ENCODE measurements at places on chromosomes 3 and 15.
A peak's percentile ranks its signal among the peaks of the same experiment; 100 is the strongest.

GRCh38 chr3:130828948-130829947 lies 64.6 kb upstream of the ATP2C1 start:
- DNase-seq: no peak

GRCh38 chr3:31880482-31881078 lies 100.5 kb downstream of the OSBPL10 start:
- no peak for DNase-seq

GRCh38 chr15:77810130-77810571 lies 177.4 kb upstream of the LINGO1 start:
- DNase-seq: no peak

DNA sequence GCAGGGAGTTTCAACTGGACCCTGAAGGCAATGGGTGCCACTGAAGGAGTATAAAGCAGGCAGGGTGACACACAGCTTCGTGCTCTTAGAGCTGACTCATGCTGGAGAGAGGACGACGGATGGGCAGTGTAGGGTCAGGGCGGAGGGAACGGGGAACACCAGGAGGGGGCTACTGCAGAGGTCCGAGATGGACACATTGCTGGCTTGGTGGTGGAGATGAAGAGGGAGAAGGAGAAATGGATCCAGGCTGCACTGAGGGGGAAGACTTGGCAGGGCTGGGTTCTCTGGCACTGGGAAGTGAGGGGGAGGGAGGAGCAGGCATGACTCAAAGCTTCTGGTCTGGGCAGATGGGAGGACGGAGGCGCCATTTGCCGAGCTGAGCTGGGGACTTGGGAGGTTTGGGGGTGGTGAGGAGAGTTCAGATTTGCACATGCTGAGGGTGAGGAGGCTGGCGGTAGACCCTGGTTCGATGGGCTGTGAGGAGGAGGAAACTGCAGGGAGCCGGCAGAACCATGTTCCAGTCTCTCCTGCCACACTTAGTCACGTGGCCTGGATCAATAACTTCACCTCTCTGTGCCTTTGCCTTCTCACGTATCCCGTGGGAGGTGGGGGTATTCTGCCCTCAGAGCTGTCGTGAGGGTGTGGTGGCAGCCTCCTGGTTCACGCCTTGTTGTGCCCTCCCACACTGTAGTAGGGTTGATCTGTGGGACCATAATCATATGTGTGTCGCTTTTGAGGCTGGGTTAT lies 4.6 kb upstream of the KCTD6 start:
- DNase-seq: no peak

DNA sequence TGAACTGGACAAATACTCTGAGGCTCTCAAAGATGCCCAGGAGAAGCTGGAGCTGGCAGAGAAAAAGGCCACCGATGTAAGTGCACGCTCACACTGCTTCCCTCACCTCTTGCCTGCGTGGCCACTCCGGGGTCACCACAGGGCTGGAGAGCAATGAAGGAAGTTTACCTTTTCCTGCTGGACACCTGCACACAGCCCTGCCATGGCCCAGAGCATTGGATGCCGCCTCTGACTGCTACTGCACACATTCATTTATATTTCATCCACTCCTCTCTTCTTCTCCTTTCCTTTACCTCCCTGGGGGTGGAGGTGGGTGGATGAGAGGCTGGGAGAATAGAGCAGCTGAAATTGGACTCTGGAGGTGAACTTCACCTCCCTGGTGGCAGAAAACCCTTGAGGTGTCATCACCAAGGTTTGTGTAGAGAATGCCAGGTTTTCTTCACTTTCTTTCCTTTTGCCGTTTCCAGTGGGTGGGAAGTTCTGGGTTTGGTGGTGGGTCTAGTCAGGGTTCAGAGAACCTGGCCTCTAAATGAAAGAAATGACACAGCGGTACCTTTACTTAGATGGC lies 1.6 kb downstream of the TPM1 start:
- no peak for DNase-seq

GRCh38 chr3:15647611-15648167 lies 46.1 kb downstream of the BTD start:
- peak; percentile 56 for DNase-seq

GRCh38 chr3:102089904-102090720 lies 240.8 kb downstream of the NFKBIZ start:
- DNase-seq: no peak

GRCh38 chr3:11010426-11011165 lies 18.0 kb downstream of the SLC6A1 start:
- no peak for DNase-seq

- peak; percentile 26 for DNase-seq
Observed at GRCh38 chr15:98651036-98651481, 2.7 kb downstream of the IGF1R start.

DNA sequence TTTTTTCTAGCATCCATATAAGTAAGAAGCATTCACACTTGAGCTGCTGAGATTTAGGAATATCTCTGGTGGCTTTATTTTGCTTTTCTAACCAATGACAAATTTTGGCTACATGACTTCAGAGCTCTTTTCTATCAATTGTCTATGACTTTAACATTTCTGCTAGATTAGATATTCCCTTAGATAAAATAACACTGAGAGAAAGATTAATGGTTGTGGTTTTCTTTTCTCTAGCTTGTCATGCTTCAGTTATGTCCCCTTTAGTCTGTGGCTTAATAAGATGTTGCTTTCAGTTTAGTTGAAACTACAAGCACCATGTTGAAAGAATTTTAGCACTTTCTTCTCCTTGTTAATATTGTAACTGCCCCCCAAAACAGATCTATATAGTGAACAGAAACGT lies 665.6 kb upstream of the CCDC54 start:
- DNase-seq: no peak

DNA sequence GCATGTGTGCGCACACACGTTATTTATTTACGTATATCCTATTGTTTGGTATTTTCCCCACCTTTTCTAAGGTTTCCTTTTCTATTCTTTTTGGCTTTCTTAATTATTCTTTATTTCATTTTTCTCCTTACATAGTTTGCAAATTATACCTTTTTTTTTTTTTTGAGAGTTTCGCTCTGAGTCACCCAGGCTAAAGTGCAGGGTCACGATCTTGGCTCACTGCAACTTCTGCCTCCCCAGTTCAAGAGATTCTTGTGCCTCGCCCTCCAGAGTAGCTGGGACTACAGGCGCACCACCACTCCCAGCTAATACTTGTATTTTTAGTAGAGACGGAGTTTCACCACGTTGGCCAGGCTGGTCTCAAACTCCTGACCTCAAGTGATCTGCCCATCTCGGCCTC lies 20.0 kb upstream of the CILP start:
- DNase-seq: no peak

DNA sequence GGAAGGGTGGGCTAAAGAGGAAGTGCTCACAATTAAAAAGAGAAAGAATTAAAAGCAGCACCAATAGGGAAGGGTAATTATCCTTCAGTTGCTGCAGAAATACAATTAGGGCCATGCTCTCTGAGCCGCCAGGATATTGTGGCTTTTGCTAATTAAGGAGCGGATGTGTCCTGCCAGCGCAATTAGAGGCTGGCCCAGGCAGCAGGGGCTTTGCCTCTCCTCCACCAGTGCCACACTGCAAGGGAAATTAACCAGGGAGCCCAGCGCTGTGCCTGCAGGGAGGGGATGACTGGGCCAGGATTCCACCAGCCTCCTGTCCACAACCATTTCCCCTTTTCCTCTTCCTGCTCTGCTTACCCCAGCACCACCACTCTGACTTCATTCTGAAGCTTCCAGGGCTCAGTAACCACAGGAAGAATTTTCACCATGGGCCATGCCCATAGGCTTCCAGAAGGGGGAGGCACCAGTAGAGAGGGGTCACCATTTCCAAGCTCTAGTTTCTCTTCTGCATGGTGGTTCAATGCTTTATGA lies 10.4 kb upstream of the AEN start:
- DNase-seq: no peak

DNA sequence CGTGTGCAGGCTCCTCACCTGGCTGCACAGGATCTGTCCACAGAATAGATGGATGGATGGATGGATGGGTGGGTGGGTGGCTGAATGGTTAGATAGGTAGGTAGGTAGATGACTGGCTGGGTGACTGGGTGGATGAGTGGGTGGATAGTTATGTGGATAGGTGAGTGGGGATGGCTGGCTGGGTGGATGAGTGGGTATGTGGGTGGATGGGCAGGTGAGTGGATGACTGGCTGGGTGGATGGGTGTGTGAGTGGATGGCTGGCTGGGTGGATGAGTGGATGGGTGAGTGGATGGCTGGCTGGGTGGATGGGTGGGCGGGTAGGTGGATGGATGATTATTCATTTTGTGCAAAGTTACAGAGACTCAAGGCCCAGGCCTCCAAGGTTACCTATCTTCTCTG lies 172.9 kb upstream of the CTDSPL start:
- no peak for DNase-seq

- no peak for DNase-seq
Observed at GRCh38 chr3:48765376-48765775, 48.4 kb upstream of the IP6K2 start.

GRCh38 chr3:53709256-53709655 lies 137.0 kb downstream of the CHDH start:
- no peak for DNase-seq

DNA sequence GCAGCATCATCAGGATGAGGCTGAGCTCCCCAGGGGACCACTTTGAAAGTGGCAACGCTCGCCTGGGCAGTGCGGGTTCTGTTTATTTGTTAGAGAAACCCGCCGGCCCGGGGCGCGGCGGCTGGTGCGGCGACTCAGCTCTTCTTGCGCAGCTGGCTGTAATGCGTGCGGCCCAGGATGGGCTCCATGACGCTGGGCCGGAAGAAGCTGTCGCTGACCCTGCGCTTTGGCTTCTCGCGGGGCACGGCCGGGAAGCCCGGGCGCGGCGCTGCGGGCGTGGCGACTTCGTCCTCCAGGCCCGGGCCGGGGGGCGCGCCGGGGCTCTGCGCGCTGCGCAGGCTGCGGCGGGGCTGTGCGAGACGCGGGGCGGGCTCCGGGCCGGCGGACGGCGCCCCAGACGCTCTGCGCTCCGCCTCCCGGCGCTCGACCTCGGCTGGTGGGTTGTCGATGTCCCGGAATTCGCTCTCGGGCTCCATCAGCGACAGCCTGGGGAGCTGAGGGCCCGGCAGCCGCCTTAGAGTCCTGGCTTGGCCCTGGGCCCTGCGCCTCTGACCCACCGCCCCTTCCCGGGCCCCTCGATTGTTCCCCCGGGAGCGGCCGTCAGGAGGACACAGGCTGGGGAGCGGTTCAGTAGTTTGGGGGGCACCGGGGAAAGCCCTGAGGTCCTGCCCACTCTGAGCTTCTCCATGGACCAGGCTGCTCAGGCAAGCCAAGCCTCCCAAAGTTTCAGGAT lies 10.3 kb upstream of the KIF7 start:
- no peak for DNase-seq

- no peak for DNase-seq
Observed at GRCh38 chr3:52798978-52799476, 4.4 kb downstream of the ITIH3 start.

- DNase-seq: no peak
Observed at GRCh38 chr15:100920516-100921135, 1.5 kb downstream of the LRRK1 start.

DNA sequence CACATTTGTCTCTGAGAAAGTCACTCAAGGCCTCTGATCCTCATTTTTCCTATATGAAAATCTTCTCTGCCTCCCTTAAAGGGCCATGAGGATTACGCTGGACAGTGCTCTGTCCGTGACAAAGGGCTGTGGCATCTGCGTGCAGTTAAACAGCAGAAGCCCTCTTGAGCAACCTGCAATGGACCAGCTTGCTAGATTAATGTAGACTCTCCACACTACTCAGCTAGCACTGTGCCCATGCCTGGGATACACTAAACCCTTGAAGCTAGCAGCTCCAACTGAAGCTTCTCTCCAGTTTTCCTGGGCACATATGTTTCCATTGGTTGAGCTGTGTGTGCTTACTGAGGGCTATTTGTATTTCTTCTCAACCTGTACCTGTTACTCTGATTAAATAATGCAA lies 303.8 kb downstream of the RPLP1 start:
- no peak for DNase-seq

- no peak for DNase-seq
Observed at GRCh38 chr3:30549600-30549999, 56.8 kb upstream of the TGFBR2 start.

- DNase-seq: no peak
Observed at GRCh38 chr15:94917068-94917467, 685.7 kb downstream of the MCTP2 start.

DNA sequence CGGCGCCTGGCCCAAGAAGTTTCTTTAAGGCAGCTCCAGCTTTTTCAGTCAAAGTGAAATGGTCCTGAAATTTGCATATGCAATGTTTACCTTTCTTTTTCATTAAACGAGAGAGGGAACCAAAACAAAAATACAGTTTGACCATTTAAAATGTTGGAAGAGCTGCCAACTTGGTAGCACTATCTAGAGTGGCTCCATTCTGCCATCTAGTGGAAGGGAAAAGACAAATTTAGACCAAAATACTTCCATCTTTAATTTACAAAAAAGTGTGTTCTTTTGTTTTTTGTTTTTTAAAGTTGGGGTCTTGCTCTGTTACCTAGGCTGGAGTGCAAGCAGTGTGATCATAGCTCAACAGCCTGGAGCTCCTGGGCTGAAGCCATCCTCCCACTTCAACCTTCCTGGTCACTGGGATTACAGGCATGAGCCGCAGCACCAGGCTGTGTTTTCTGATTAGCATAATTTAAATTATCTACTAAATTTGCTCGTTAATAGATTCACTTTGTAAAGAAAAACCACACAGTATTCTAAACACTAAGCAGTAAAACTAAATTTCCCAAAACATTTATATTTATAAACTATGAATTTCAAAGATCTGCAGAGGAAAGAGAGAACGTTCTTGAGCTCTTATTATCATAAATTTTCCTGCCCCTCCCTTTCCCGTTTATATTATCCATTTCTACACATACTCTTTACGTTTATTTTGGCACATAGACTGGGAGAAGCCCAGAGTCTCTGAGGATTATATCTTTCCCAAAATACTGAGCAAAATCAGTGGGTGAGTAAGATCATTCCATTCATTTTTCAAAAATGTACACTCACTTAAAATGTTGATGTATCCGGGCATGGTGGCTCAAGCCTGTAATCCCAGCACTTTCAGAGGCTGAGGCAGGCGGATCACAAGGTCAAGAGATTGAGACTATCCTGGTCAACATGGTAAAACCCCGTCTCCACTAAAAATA lies 15.4 kb upstream of the RFC4 start:
- DNase-seq: peak; percentile 25

GRCh38 chr3:141170678-141171295 lies 60.8 kb upstream of the PXYLP1 start:
- no peak for DNase-seq

Measured in stimulated activated CD4-positive, alpha-beta T cell treated with anti-CD3 and anti-CD28 coated beads, Interleukin-4, amount 100 ng/mL, for 24 hours (primary cell).